ENCODE measurements at places on chromosomes 4 and X. TPM values are rescaled to one million over a fixed set of nuclear protein-coding genes. Genes with fewer than 3 reads are reported as not detected.

DNA sequence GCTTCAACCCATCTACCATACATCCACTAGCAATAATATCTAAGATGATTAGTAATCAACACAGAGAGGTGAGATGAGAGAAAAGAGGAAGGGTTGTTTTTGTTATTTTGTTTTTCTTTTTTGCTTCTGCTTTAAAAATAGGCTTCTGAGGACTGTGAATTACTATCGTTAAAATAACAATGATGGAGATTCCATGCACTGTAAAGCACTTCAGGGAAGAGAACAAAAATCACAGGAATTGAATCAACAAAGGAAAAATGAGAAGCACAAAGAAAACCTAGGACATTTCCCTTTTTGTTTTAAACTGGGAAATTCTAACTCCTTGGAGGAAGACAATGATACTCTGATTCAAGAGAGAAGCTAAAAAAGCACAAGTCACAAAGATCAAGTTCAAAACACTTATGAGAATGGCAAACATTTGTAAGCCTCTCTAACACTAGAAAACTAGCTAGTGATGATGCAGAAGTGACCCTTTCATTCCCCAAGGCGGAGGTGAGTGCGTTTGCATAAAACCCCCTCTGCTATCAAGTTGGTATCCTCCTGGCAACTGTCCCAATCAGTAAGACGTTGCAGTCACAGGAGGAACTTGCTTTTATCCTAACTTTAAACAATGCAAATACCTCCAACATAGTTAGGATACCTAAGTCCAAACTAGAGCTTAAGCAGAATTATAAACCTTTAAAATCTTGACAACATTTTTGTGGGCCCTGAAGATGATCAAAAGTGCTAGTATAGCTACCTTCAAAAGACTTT lies 308.5 kb downstream of the CAMK2D start:
- H3K27me3 ChIP-seq, result no peaks in the 10 kb centered on the region
- DNase-seq, result no peak
- no peak overlapping the region for H3K4me3 ChIP-seq
- H3K4me1 ChIP-seq, result peaks cover 34% of the 10 kb centered on the region

The CSAG1 gene
- total RNA-seq, result not detected

DNA sequence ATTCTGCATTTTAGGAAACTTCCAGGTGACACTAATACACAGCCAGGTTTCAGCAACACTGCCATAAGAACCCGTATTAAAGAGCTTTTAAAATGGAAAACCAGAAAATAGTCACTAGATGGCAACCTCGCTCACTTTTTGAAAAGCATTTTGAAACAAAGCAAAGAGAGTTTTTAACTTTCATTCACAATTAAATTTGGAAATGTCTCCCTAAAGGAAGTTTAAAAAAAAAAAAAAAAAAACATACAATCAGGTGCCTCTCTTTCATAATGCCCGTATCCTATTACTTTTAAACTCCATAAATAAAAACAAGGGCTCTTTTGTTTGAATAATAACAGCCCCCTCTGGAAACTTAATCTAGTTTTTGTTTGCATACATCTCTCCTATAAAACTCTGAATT lies 20.3 kb downstream of the MEPE start:
- H3K36me3 ChIP-seq, result no peaks in the 10 kb centered on the region
- peaks cover 10% of the 10 kb centered on the region for H3K4me1 ChIP-seq
- no peaks in the 10 kb centered on the region for H3K27me3 ChIP-seq
- H3K4me3 ChIP-seq, result no peak overlapping the region

The CC2D2A gene
- total RNA-seq, result 16.3 TPM

- no peaks in the 10 kb centered on the region for H3K4me1 ChIP-seq
- H3K4me3 ChIP-seq, result no peak overlapping the region
- DNase-seq, result no peak
- H3K36me3 ChIP-seq, result no peaks in the 10 kb centered on the region
- H3K27ac ChIP-seq, result no peak overlapping the region
Measured at GRCh38 chrX:109927663-109928273, 75.1 kb upstream of the TMEM164 start.

- H3K4me3 ChIP-seq, result no peak overlapping the region
- H3K36me3 ChIP-seq, result no peaks in the 10 kb centered on the region
- no peaks in the 10 kb centered on the region for H3K27me3 ChIP-seq
- DNase-seq, result no peak
- no peaks in the 10 kb centered on the region for H3K4me1 ChIP-seq
Measured at GRCh38 chr4:169823685-169824084, 65.9 kb upstream of the HPF1 start.

The XKRX gene
- not detected for total RNA-seq

DNA sequence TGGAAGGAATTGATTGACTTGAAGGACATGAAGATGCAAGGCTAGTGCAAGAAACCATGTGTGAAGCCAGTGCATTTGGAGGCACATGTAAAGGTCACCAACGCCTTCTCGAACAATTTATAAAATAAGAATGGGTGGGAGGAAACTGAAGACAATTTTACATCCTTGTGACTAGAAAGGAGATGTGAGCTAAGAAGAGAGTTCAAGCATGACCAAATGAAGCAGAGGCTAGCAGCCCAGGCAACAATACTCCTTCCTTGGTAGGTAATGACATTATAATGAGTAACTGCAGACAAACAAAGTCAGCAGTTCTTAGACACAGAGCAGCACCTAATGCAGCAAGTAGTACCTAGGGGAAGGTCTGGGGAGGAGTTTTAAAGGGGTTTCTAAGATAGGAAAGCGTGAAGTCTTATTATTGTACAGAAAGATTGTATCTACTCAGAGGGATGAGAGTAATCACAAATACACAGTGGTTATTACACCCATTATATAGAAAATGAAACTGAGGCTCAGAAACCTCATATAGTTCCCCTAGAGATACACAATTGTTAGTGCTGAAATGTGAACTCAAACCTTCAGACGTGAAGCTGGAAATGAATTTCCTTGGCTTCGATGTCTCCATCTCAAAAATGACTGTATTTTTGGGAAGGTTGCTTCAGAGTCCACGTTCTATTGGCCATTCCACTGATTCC lies 56.1 kb downstream of the ATXN3L start:
- no peaks in the 10 kb centered on the region for H3K27me3 ChIP-seq
- H3K27ac ChIP-seq, result no peak overlapping the region
- H3K4me1 ChIP-seq, result no peaks in the 10 kb centered on the region

The PARM1 gene
- 19.7 TPM for total RNA-seq

DNA sequence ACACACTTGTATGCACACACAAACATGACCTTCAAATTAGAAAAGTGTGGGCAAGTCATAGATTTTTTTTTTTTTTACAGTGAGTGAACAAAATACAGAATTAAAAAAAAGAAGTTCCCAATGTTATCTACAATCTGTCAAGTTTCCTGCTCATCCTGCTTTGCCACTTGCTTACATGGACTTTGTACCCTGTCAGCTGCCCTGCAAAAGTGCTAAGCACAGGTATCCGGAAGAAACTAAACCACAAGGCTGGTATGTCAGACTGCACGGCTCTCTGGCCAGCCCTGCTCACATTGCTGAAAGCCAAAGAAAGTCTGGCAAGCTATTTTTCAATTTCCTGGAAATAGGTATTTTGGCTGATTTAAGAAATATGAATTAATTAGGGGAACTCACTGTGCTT lies 38.9 kb upstream of the BCLAF3 start:
- peak; percentile 70 for DNase-seq
- no peak overlapping the region for H3K4me3 ChIP-seq
- H3K36me3 ChIP-seq, result peaks cover 4% of the 10 kb centered on the region
- H3K4me1 ChIP-seq, result no peaks in the 10 kb centered on the region
- H3K27ac ChIP-seq, result peak overlapping the region; percentile 55
- H3K27me3 ChIP-seq, result no peaks in the 10 kb centered on the region

The RADX gene
- 1.0 TPM for total RNA-seq

DNA sequence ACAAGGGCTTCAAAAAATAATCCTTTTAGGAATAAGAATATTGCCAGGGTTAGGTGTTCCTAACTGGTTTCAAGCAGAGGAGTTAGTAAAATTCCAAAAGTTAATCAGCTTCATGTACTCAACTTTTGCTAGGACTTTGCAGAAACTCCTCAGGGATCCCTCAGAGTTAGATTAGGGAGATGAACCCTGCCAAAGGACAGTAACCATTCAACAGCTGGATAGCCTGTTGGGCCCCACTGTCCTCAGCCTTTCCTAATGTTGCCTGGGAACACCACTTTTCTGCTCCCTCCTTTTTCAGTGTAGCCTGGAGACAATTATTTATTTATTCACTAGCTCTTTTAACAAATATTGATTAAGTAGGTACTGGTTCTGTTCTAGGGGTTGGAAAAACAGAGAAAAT lies 53.8 kb downstream of the NFKB1 start:
- peaks cover 5% of the 10 kb centered on the region for H3K36me3 ChIP-seq
- H3K27me3 ChIP-seq, result no peaks in the 10 kb centered on the region
- no peak overlapping the region for H3K27ac ChIP-seq
- no peak for DNase-seq

The PABPC4L gene
- 1.8 TPM for total RNA-seq

GRCh38 chrX:46459603-46460002 lies 85.6 kb downstream of the ZNF674 start:
- DNase-seq, result no peak
- peaks cover 16% of the 10 kb centered on the region for H3K36me3 ChIP-seq
- no peak overlapping the region for H3K4me3 ChIP-seq
- no peaks in the 10 kb centered on the region for H3K27me3 ChIP-seq
- H3K4me1 ChIP-seq, result no peaks in the 10 kb centered on the region

The AMTN gene
- not detected for total RNA-seq

The TRPC3 gene
- not detected for total RNA-seq

GRCh38 chr4:182881914-182882313 lies 35.3 kb downstream of the DCTD start:
- no peak overlapping the region for H3K4me3 ChIP-seq
- peak; percentile 85 for DNase-seq
- peaks cover 29% of the 10 kb centered on the region for H3K4me1 ChIP-seq
- peaks cover 31% of the 10 kb centered on the region for H3K36me3 ChIP-seq

The TLL1 gene
- under 0.01 TPM for total RNA-seq

GRCh38 chr4:3655963-3656362 lies 110.2 kb upstream of the ADRA2C start:
- no peak overlapping the region for H3K4me3 ChIP-seq
- no peak overlapping the region for H3K27ac ChIP-seq
- peaks cover 91% of the 10 kb centered on the region for H3K27me3 ChIP-seq
- DNase-seq, result no peak
- no peaks in the 10 kb centered on the region for H3K4me1 ChIP-seq

GRCh38 chr4:7326693-7327340 lies 107.9 kb downstream of the PSAPL1 start:
- H3K4me1 ChIP-seq, result no peaks in the 10 kb centered on the region
- no peak overlapping the region for H3K4me3 ChIP-seq
- H3K36me3 ChIP-seq, result no peaks in the 10 kb centered on the region
- no peak overlapping the region for H3K27ac ChIP-seq
- peaks cover 18% of the 10 kb centered on the region for H3K27me3 ChIP-seq

GRCh38 chr4:67549123-67549522 lies 3.8 kb upstream of the CENPC start:
- no peak overlapping the region for H3K4me3 ChIP-seq
- H3K27me3 ChIP-seq, result no peaks in the 10 kb centered on the region

The TRAM1L1 gene
- total RNA-seq, result not detected

- no peak overlapping the region for H3K4me3 ChIP-seq
- no peaks in the 10 kb centered on the region for H3K4me1 ChIP-seq
- no peaks in the 10 kb centered on the region for H3K27me3 ChIP-seq
Measured at GRCh38 chr4:142549726-142550463, 296.2 kb downstream of the INPP4B start.

The PROM1 gene
- total RNA-seq, result 124 TPM

DNA sequence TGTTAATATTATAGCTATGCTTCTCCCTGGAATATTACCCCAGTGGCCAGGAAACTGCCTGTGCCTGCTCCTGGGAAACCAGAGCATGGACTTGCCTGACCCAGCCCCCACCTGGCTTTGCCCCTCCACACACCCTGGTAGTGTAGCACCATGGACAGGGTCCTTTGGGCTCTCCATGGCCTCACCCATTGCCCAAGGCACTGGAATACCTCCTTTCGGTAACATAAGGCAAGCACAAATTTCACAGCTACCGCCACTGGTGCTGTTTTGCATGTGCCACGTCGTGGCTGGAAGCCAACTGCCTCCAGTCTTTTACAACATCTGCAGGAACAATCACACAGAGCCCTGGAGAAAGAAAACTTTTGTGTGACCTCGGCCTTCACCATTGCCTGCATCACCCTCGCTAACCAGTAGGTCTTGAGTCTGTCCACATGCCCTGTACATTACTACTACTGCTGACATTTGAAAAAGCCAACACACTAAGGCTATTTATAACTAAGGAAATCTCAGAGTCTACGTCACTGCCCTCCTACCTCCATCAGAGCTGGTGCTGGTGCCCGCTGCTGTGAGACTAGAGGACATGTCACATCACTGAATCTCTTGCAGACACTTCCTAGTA lies 47.7 kb downstream of the HPGD start:
- no peaks in the 10 kb centered on the region for H3K4me1 ChIP-seq
- no peaks in the 10 kb centered on the region for H3K36me3 ChIP-seq
- no peaks in the 10 kb centered on the region for H3K27me3 ChIP-seq
- no peak for DNase-seq

The SHOX gene
- total RNA-seq, result not detected

The ENPEP gene
- total RNA-seq, result not detected

GRCh38 chrX:155065035-155065734 lies 5.8 kb downstream of the CMC4 start:
- H3K36me3 ChIP-seq, result peaks cover 16% of the 10 kb centered on the region
- no peaks in the 10 kb centered on the region for H3K27me3 ChIP-seq
- no peaks in the 10 kb centered on the region for H3K4me1 ChIP-seq
- no peak for DNase-seq
- H3K27ac ChIP-seq, result no peak overlapping the region

DNA sequence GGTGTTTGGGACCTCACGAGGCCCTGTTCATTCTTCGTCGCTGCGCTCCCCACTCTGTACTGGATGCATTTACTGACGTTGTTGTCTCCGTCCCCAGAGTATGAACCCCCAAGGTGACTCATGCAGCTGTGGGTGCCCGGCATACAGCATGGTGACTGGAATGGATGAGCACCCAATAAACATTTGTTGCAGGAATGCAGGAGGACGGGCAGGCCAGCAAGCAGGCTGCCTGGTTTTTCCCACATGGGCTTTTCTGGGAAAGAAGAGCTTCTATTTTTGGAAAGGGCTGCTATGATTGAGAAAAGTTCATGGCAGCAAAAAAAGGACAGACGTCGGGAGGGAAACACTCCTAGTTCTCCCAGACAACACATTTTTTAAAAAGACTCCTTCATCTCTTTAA lies 893 bp upstream of the SOD3 start:
- DNase-seq, result no peak
- H3K27me3 ChIP-seq, result no peaks in the 10 kb centered on the region
- H3K4me3 ChIP-seq, result peak overlapping the region; percentile 37
- peak overlapping the region; percentile 84 for H3K27ac ChIP-seq

DNA sequence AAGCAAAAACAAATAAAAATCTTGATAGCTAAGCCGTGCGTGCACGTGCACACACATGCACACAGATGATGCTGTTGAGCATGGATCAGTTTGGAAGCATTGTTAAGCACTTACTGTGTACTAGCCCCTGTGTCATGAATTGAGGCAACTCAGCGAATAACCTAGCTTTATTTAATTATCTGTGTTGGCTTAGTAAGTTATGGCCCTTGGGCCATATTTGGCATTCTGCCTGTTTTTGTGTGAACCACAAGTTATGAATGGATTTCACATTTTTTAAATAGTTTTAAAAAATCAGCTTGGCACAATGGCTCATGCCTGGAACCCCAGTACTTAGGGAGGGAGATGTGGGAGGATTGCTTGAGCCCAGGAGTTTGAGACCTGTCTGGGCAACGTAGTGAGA lies 113.6 kb upstream of the CBLL2 start:
- H3K4me3 ChIP-seq, result no peak overlapping the region
- no peak overlapping the region for H3K27ac ChIP-seq
- DNase-seq, result no peak

GRCh38 chr4:115529126-115529525 lies 415.7 kb upstream of the NDST4 start:
- H3K27me3 ChIP-seq, result no peaks in the 10 kb centered on the region
- H3K27ac ChIP-seq, result no peak overlapping the region
- H3K4me3 ChIP-seq, result no peak overlapping the region
- H3K4me1 ChIP-seq, result no peaks in the 10 kb centered on the region
- no peaks in the 10 kb centered on the region for H3K36me3 ChIP-seq

GRCh38 chr4:80196259-80196921 lies 913 bp upstream of the PRDM8 start:
- no peak overlapping the region for H3K27ac ChIP-seq
- H3K36me3 ChIP-seq, result peaks cover 15% of the 10 kb centered on the region
- no peak for DNase-seq

Data from stomach (tissue), 19 donors.